ENCODE measurements at places on chromosomes 7 and 10.

- DNase-seq, result no peak
Measured at GRCh38 chr10:128180843-128181242, 54.6 kb upstream of the MKI67 start.

DNA sequence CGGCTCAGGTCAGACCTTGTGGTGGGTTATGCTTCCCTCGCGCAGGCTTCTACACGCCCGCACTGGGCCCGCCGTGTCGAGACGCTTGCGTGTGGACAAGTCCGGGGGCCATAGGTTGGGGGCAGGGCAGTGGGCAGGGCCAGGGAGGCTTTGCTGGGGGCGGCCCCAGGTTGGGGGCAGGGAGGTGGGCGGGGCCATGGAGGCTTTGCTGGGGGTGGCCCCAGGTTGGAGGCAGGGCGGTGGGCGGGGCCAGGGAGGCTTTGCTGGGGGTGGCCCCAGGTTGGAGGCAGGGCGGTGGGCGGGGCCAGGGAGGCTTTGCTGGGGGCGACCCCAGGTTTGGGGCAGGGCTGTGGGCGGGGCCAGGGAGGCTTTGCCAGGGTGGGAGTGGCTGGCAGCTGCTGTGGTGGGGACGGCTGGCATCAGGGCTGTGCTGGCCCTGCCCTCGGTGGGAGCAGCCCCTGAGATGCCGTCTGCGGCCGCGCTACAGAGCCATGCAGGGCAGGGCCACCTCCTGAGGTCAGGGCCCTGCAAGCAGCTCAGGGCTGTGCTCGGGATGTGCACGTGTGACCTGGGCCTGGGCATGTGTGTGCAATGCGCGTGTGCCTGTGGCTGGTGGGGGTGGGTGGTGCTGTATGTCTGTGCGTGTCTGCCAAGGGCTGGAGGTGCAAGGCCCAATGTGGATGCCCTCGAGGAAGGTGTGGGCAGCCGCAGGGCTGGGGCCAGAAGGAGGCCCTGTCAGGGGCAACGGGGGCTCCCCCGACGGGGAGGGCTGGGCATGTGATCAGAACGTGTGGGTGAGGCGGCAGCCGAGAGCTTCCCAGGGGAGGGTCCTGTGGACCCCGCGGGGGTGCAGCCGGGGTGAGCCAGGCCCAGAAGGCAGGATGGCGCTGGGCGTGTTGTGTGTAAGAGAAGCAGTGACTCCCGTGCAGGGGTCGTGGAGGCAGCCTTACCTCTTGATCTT is 72.5 kb upstream of the NKX6-2 start:
- no peak for DNase-seq

DNA sequence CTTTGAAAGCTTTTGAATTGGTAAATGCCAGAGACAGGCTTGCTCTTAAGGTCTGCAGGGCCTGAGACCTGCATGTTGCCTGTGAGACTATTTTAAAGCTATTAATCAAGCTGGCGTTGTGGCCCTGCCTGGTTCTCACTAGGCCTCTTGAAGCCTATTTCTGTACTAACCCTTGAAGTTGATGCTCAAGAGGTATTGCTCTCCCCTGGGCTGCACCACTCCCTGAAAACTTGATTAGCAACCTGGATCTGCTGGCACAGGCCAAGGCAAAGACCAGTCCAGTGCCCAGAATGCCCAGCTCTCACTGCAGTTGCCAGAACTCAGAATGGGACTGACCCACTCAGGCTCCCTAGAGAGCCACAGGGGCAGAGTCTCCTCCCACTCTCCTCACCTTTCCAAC is 220.0 kb upstream of the MEOX2 start:
- no peak for DNase-seq

GRCh38 chr10:35409094-35409582 is 72.8 kb downstream of the CCNY start:
- peak; percentile 89 for DNase-seq

DNA sequence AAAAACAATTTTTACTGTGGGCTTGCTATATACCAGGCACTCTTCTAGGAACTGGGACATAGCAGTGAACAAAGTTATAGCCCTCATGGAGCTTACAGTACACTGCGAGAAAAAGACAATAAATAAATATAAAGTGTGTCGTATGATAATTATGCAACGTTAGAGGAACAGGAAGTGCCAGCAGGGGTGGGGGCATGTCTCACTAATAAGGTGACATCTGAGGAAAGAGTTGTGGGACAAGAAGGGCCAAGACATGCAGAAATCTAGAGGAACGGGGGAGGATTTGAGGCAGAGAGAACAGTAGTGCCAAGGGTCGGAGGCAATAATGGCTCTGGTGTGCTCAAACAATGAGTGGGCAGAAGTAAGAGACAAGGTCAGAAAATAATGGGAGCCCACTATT is 52.8 kb downstream of the LMBR1 start:
- DNase-seq, result no peak

DNA sequence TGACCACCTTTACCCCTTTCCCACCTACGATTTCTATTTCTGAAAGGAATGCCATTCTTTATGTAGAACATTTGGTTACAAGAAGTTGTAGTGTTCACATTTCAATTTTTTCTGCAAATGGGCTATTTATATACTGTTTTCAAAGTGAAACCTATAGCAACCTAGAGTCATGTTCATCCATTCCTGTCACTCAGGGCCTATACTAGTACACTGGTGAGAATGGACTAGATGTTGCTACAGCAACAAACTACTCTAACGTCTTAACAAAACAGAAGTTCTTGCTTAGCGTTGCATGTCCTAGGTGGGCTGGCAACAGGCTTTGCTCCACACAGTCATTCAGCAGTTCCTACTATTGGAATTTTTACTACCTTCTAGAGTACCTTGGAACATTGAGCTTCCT is 16.3 kb downstream of the CASD1 start:
- no peak for DNase-seq

DNA sequence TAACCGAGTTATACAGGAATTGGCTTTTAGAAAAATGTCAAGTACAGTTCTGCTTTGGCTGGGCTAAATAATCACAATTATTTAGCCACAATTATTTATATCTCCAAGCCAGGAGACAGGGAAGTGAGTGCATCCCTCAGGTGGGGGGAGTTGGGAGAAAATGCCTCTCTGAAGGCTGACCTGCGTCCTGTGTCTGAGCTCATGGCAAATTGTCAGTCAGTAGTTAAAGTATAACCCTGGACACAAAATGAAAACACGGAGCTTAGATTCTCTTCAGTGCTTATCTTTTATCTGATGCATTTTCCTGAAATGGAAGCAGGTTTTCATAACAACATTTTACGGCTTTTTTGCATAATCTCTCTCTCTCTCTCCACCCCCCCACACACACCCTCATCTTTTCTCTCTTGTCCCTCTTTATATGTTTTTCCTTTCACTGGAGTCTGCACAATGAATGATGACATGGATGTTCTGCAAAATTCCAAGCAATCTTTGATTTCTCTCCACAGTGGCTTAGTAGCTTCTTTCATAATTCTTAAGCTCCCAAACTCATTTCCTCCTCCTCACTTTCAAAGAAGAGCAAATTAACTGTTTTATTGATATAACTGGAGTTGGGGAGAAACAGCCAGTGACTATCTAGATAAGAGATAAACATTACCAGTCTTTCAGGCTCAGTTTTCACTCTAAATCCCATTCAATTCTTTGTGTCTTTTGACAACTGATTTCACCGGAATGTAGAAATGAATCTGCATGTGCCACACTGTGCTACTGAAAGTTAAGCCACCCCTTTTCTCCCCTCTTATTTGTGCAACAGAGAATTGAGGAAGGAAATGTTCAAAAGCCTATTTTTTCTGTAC is 521.4 kb upstream of the GHITM start:
- no peak for DNase-seq

- no peak for DNase-seq
Measured at GRCh38 chr7:106620676-106621075, 40.3 kb downstream of the CCDC71L start.

GRCh38 chr7:103123529-103123928 is 25.4 kb downstream of the NAPEPLD start:
- no peak for DNase-seq

DNA sequence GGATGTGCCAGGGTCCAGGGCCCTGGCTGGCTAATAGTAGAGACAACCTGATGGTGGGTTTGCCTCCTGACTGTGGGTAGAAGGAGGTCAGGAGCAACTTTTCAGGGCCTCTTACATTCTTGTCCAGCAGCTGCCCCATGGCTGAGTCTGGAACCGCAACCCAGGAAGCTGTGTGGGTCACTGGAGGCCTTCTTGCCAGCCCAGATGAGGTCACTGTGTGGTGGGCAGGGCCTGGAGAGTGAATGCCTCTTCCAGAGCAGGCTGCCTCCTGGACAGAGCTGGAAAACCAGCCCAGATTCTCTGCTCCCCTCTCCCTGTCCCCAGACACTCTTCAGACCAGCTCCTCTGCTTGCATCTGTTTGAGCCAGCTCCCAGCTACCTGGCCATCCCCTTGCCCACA is 43.5 kb upstream of the LEP start:
- peak; percentile 81 for DNase-seq

- DNase-seq, result no peak
Measured at GRCh38 chr10:25261558-25261957, 86.8 kb downstream of the GPR158 start.

DNA sequence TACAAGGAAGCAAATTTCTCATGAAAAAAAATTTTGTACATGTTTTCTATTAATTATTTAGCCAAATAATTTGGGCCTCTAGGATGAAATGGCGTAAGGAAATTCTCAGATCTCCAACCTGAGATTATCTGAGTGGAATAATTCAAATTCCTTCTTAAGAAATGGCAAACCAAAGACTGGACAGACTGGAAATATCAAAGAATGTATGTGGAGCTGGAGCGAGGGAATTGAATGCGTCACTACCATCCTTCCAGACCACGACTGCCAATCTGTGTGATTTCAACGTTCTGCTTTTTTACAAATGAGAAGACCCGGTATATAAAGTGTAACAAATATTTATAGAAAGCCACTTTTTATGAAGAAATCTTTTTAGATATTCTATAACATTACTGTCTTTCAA is 12.4 kb upstream of the BLNK start:
- DNase-seq, result no peak

GRCh38 chr7:7131273-7131672 is 51.1 kb upstream of the C1GALT1 start:
- DNase-seq, result no peak

GRCh38 chr7:127930341-127931328 is 100.6 kb downstream of the LRRC4 start:
- no peak for DNase-seq

GRCh38 chr10:32437334-32437733 is 8.6 kb upstream of the CCDC7 start:
- no peak for DNase-seq

DNA sequence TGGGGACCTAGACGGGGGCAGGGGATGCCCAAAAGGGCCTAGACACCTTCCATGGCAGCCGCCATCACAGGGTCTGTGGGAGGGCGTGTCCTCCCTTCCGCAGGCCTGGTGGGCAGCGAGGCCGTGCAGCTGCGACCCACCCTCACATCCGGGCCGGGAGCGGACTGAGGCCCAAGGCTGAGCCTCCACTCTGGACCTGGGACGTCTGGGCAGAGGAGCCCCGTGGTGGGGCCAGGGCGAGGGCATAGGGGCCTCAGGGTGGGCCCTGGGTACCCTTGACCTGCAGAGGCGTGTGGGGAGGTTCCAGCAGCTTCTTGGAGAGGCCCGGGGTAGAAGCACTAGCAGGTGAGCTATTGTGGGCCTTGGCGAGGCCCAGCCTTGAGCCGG is 49.2 kb downstream of the PWWP2B start:
- DNase-seq, result no peak

GRCh38 chr10:72329290-72330068 is 25.2 kb downstream of the DNAJB12 start:
- DNase-seq, result no peak

- DNase-seq, result peak; percentile 41
Measured at GRCh38 chr10:71232089-71232998, 20.0 kb downstream of the UNC5B start.

- DNase-seq, result peak; percentile 53
Measured at GRCh38 chr7:143492043-143492471, 14.4 kb downstream of the TAS2R41 start.

DNA sequence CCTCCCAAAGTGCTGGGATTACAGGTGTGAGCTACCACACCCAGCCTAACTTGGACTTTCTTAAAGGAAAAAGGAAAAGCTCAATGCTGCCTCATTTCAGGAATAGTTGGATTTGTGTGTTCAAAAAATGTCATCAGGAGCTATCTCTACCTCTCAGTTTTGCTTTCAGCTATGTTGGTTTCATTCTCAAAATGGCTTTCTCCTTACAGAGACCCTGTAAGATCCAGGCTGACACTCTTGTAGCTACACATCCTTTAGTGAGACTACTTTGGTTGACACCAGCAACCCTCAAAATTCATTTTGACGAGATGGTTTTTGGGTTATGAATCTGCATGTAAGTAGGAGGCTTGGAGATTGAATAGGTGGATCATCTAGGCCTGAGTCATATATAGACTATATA is 269.7 kb upstream of the SORCS1 start:
- DNase-seq, result no peak

GRCh38 chr7:3282457-3282856 is 18.6 kb upstream of the SDK1 start:
- DNase-seq, result no peak

- DNase-seq, result no peak
Measured at GRCh38 chr10:2851566-2851965, 215.8 kb upstream of the PFKP start.

- no peak for DNase-seq
Measured at GRCh38 chr10:21943633-21944265, 59.8 kb downstream of the DNAJC1 start.

- no peak for DNase-seq
Measured at GRCh38 chr7:75628055-75628454, 110.7 kb downstream of the HIP1 start.

GRCh38 chr7:116678780-116679179 is 6.8 kb downstream of the MET start:
- no peak for DNase-seq

DNA sequence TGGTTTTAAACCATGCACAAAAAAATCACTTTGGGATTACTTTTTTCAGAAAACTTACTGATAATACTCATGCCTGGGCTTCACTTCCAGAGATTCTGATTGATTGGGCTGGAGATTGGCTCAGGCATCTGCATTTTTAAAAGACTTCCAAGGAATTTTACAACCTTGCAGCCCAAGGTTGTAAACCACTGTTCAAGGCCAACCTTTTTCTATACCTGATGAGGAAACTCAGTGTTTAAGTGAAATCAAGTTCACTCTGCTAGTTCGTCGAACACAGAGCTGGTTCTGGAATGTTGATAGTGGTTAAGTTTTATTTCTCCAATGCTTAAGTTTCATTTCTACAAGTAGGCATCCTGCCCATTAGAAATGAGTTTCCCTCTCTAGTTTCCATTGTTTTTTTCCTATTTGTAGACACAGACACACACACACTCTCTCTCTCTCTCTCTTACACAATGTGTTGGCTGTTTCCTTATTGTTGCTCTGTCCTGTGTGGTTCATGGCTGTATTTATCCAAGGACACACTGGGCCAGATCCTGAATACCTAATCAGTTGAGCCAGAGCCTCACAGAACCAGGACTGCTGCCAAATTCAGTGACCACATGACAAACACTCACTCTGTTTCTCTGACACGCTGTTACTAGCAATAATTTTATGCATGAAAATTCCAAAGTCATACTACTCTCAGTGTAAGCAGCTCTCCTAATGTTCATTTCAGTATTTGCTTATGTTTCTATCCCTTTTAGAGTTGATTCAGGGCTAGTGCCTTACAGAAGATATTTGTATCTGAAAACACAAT is 3.7 kb upstream of the IFIT1B start:
- DNase-seq, result peak; percentile 74

Data from AG08396 (cell line).